ENCODE measurements at places on chromosomes 7 and 10. TPM values are rescaled to one million over a fixed set of nuclear protein-coding genes. Genes with fewer than 3 reads are reported as not detected.

The LIPJ gene
- total RNA-seq = not detected

GRCh38 chr10:128400564-128400963, 274.3 kb upstream of the MKI67 start:
- no peak for DNase-seq

DNA sequence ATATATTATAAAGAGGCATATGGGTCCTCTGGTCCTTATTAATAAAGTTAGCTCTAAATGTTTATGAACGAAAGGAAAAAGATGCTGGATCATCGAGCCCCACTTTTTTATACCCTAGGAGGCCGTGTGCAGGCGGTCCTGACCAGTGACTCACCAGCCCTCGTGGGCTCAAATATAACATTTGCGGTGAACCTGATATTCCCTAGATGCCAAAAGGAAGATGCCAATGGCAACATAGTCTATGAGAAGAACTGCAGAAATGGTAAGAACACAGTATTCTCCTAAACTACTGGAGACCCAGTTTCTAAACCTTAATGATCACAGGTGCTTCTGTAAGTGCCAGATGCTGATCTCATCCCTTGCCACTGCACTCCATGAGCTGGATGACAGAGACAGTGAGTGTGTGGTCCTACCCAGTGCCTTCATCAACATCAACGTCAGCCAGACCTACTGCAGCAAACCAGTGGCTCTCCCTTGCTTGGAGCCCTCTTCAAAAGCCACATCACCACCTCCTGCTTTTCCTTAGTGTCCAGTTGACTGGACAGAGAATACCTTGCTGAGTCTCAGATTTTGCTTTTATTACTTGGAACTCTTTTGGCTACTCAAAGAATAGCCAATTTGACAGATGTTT, 7.6 kb downstream of the GPNMB start:
- no peak for DNase-seq

GRCh38 chr7:40983111-40983510, 719.8 kb downstream of the INHBA start:
- DNase-seq = no peak

The TBXAS1 gene
- 3.1 TPM for total RNA-seq

- DNase-seq = no peak
Measured at GRCh38 chr7:74093671-74094223, 10.1 kb downstream of the LIMK1 start.

- DNase-seq = no peak
Measured at GRCh38 chr10:69315610-69316312, 37.5 kb downstream of the HK1 start.

DNA sequence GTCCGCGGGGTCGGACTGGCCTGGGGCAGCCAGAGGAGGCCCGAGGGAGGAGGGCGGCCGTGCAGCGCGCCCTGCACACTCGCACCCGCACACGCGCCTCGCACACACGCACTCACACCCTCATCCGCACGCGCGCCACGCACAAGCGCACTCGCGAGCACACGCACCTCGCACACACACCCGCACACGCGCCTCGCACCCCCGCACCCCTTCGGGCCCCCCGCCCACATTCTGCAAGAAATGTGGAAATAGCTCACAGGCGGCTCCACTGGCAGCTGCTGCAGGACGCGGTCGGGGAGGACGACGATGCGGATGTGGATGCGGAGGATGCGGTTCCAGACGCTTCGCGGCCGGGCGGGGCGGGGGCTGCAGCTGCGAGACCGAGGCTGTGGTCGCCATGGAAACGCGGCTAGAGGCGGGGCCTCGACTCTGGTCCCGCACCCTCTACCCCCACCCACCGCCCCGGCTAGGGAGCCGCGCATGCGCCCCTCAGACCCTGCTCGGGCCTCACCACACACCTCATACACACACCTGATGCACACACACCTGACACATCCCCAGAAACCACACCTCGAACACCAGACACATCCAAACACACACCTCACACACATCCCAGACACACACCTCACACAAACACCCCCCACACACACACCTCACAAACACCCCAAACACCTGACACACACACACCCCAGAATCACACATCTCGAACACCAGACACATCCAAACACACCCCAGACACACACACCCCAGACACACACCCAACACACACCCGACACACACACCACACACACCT, at the start of gene CALY:
Gene CALY (minus strand): TSS at position 320 of the 793 bp plus-strand sequence. CDS start 7,907 bp downstream, outside the sequence.
- DNase-seq = peak; percentile 75

The TMEM270 gene
- not detected for total RNA-seq

DNA sequence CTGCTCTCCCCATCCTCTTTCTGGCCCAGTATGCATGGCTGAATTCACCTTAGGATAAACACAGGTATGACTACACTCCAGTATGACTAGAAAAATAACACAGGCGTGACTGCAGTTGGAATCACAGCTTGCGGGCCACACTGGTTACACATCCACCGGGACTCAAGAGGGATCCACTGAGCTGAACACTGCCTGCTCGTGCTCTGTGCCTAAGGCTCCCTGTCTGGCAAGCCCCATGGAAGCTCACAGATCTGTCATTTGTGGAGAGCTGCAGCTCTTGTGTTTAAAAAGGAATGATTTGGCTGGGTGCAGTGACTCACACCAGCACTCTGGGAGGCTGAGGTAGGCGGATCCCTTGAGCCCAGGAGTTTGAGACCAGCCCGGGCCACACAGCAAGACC, 26.8 kb downstream of the VOPP1 start:
- no peak for DNase-seq

GRCh38 chr10:19944911-19945663, 128.9 kb downstream of the PLXDC2 start:
- DNase-seq = no peak

The DHX32 gene
- 13.9 TPM for total RNA-seq

GRCh38 chr10:20004087-20004523, 187.9 kb downstream of the PLXDC2 start:
- DNase-seq = no peak

DNA sequence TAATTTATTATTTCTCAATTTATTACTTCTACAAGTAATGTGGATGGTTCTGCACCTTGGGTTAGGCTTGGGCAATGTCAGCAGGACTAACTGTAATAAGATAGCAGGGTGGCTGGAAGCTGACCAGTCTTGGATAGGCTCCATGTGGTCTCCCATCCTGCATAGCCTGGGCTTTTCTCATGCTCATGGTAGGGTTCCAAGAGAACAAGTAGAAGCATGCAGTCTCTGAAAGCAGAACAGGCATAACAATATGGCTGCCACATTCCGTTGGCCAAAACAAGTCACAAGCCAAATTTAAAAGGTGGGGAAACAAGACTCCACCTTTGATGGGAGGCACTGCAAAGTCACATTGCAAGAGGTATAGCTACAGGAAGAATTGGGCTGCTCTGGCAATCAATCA, 98.6 kb upstream of the MDFIC start:
- no peak for DNase-seq

The CFAP43 gene
- total RNA-seq = not detected

DNA sequence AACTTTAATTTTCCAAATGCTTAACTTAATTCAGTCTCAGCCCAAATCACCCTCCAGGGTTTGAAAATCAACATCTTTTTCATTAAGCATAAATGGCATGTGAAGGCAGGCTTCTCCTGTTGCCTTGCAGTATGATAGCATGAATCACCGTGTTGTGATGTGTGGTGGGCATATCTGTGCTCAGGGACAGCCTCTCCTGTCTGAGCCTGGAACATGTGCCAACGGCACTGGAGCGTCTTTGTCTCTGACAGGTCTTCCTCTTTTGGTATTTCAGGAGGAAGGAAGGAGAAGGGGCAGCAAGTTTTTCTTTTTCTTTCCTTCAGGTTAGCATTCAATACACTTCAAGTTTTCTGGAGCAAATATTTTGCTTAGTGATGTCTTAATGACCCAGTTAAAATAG, 57.6 kb downstream of the LRGUK start:
- DNase-seq = no peak

GRCh38 chr7:21753071-21753470, 192.6 kb downstream of the CDCA7L start:
- no peak for DNase-seq

- no peak for DNase-seq
Measured at GRCh38 chr10:72146559-72147323, 58.4 kb upstream of the SPOCK2 start.

DNA sequence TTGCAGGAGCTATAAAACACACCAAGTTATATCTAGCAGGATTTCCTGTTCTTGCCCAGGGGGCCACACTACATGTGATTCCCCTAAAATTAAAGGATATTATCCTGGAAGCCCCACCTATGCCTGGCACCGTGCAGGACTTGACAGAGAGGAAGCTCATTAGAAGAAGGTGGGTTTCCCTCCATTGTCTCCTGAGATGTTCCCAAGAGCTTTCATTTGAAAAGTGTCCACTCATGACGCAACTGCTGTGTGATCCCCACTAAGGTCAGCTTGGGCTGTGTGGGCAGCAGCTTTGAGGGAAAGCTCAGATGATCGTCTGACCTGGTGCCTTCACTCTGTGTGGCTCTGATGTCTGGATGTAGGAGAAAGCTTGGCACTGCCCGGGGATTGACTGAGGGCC, 53.5 kb downstream of the RAMP3 start:
- no peak for DNase-seq

- DNase-seq = no peak
Measured at GRCh38 chr7:157565201-157565626, 228.4 kb downstream of the DNAJB6 start.

GRCh38 chr7:85162721-85163120, 24.1 kb downstream of the SEMA3D start:
- no peak for DNase-seq

DNA sequence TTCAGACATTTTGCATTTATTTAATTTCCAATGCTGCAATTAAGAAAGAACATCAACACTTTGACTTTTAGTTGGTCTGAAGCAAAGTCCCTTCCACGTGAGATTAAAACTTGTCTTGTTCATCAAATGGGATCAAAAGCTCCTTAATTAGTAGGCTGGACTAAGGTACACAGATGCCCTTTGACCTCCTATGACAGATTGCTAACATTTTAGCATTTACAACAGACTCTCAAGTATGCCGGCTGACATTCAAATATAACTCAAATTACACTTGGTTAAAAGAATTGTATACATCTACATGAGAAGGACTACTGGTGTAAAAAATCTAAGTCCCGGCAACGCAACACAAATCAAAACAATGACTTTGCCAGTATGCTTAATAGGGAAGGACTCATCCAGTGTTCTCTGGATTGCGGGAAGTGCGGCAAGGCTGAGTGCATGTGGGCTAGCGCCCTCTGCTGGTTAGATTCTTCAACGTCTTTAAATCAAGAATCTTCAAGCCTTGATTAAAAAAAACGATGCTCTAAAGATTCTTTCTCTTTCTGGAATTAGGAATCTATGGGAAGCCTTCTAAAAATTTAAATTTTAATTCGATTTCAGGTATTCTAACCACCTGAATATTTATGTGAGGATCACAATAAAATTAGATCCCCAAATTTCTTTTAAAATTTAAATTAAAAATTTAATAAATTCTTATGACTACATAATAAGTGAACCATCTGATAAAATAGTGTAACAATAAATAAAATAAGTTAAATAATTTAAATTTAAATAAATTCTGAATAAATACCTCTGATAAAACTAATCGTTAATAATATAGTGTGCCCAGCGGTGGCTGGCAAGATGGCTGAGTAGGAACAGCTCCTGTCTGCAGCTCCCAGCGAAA, 444.7 kb downstream of the DGKB start:
- DNase-seq = peak; percentile 3

The KAT6B gene
- total RNA-seq = 24.6 TPM

GRCh38 chr7:103338864-103339263, 5.7 kb downstream of the DNAJC2 start:
- DNase-seq = no peak
